NK-92 treated with Interleukin-12 subunit alpha and Interleukin-12 subunit beta, amount 100 ng/mL, for 24 hours (cell line): ENCODE measurements at places on chromosomes 1 and 21.
A peak's percentile ranks its signal among the peaks of the same experiment; 100 is the strongest.

- no peak for DNase-seq
These were observed 4.3 kb downstream of the PPP2R5A start for GRCh38 chr1:212289262-212290077.

DNA sequence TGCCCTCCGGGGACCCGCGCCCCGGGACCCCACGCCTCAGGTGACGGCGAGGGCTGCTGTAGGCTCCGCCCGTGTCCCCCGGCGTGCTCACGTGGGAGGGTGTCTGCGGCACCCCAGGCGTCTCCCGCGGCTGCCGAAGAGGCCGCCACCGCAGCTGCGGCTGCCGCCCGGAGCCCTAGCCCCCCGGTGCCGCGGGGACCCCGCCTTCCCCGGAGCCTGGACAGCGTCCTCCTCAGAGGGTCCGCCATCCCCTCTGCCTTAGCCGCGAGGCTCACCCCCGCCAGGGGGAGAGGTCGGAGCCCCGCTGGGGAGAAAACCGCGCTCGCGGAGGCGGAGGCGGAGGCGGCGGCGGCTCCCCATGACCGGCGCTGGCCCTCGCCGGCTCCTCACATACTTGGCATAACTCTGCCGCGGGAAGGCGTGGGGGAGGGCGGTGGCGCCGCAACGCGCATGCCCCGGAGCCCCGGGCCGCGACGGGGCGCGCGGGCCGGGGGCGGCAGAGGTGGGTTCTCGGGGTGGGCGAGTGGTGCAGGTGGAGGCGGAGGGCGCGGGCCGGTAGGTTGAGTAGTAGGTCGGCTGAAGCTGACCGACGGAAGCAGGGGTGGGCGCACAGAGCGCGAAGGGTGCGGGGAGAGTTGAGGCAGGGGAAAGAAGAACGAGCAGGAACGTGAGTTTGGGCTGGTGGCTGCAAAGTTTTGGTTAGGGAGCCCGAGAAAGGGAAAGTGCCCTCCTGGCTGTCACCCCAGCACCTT is 700 bp upstream of the SYDE2 start:
- DNase-seq, result no peak

DNA sequence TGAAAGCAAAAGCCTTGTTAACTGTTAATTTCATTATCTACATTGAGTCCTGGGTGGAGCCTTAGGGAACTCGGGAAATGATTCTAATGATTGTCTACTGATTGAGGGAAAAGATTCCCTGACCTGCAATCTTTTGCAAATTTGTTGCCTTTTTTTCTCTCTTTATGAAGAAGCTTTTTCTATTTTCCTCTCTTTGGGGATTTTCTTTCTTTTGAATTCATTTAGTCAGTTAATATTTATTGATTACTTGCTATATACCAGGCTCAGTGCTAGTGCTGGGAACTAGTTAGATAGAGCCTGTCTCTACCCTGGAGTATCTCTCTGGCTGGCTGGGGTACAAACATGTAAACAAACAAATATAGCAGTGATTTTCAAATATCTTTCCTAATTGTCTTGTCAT is 71.2 kb upstream of the CACYBP start:
- no peak for DNase-seq

- DNase-seq, result no peak
These were observed 2.6 kb downstream of the GPR161 start for GRCh38 chr1:168134132-168134531.

DNA sequence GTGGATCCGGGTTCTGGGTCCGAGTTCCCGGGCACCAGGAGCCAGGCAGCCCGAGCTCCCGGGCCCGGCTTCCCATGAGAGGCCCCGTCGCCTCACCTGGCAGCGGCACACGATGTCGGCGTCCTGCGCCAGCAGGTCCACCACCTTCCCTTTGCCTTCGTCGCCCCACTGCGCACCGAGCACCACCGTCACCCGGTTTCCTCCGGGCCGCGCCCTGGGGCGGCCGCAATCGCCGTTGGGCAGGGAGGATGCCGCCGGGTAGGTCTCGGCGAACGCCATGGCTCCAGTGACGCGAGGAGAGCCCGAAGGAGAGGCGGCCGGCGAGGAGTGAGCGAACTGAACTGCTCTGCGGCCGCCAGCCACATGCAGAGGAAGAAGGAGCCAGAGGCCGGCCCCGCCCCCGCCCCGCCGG is at the start of gene ADSS2:
ADSS2 (minus strand) TSS at position 371 of the 412 bp plus-strand sequence; CDS start at position 279, 92 bp downstream.
- no peak for DNase-seq

- DNase-seq, result no peak
These were observed 5.6 kb upstream of the SLC25A34 start for GRCh38 chr1:15730423-15730822.

- no peak for DNase-seq
These were observed 21.1 kb upstream of the C1orf21 start for GRCh38 chr1:184365699-184366098.

GRCh38 chr1:42981871-42982270 is 23.2 kb upstream of the SLC2A1 start:
- no peak for DNase-seq

GRCh38 chr1:205791568-205792180 is 16.4 kb upstream of the RAB29 start:
- peak; percentile 11 for DNase-seq

DNA sequence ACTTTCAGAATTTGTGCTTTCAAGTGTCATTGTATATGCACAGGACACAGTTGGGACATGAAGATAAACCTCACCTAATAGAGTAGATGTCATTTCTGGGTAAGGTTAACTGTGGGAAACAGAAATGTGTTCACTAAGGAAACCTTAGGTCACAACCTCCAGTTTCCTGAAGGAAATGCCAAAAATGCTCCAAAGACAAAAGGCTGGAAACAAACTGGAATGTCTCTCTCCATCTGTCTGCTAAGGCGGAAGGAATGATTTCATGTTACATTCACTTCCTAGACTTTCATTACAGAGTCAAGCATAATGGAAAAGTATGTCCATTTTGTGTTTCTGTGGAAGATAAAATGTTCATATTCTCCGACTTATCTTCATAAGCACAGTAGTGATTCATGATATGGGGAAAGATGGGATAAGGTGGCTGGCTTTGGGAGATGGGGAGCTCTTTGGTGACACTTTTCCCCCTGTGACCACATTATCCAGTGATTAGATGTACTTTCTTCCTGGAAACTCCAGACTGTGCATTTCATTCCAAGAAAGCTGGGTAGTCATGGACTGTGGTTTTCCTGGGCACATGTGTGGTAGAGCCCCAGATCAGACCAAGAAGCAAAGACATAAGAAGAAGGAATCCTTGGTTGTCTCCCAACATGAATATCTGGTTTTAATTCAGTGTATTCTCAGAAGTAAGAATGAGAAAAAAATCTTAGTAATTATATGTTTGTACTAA is 5.7 kb downstream of the S1PR1 start:
- DNase-seq, result no peak

DNA sequence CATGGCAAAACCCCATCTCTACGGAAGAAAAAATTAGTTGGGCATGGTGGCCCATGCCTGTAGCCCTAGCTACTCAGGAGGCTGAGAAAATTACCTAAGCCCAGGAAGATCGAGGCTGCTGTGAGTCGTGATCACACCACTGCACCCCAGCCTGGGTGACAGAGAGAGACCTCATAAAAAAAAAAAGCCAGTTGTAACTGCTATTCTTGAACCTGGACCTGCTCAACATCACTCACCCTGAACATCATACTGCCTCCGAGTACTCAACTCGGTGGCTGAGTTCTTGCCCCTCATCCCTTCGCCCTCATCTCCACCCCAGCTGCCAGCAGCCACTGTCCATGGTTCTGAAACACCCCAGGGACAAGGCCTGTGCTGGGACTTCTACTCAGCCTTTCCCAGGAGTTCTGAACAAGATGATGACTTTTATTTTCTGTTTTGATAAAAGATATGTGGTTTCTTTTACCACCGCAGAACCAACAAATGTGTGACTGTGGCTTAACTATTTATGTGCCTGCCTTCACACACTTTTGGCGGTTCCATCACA is 5.4 kb upstream of the DISP3 start:
- DNase-seq, result no peak
